ENCODE measurements at places on chromosomes 12 and 14.
A peak's percentile ranks its signal among the peaks of the same experiment; 100 is the strongest.

DNA sequence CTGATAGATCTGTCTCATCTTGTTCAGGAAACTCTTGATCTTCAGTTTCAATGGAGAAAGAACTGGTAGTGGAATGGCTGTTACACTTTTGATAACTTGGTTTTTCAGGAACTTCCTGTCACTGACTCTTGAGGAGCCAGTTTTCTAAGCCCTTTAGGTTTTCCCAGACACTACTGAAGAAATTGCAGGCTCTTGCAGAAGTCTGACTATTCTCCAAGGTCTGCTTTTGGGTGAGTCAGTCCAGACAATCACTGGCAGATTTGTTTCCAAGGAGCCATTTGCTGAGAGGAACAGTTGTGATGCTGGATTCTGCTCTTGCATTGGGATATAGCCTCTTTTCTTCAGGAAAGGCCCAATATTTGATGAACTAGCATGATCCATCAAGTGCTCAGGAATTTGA is 468.0 kb downstream of the FUT8 start:
- DNase-seq = no peak

GRCh38 chr14:96106891-96107290 is 67.7 kb downstream of the C14orf132 start:
- no peak for DNase-seq

- no peak for DNase-seq
Measured at GRCh38 chr14:95895720-95896119, 19.1 kb downstream of the TUNAR start.

- DNase-seq = no peak
Measured at GRCh38 chr14:37992499-37992898, 215.2 kb upstream of the SSTR1 start.

DNA sequence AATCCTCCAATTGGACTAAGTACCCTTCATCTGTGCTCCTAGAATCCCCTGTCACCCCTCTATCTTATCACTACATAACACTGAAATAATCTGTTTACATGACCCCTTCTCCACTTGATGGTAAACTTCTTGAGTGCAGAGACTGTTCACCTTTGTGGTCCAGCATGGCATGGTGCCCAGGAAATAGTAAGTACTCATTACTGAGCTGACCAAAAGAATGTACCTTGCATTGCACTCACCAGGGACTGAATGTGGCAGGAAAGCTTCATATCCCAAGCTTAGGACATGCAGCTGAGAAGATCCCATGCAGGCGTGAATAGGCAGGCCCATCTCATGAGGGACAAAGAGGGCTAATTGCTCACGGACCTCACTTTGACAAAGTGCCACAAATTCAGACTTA is 1.4 kb upstream of the GARIN2 start:
- DNase-seq = peak; percentile 58

- no peak for DNase-seq
Measured at GRCh38 chr12:14942196-14942931, 4.0 kb upstream of the ERP27 start.
